RWPE2 (cell line): ENCODE measurements at places on chromosomes 6 and 20.

DNA sequence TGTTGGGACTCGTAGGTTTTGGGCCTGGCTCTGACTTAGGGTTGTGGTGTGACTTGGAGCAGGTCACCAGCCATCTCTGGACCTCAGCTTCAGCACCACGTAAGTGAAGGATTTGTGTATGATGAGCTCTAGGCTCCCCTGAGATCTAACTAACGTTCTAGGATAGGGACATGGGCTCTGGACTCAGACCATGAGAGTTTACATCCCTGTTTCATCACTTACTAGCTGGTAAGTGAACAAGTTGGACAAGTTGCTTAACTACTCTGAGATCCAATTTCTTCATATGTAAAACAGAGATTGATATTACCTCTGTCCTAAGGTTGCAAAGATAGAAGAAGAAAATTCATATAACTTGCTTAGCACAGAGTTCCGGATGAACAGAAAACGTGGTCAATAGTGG lies 20.3 kb upstream of the PNPLA1 start:
- no peak for DNase-seq
- peaks cover 14% of the 10 kb centered on the region for H3K4me1 ChIP-seq
- no peaks in the 10 kb centered on the region for H3K27me3 ChIP-seq
- no peak overlapping the region for H3K4me3 ChIP-seq
- H3K36me3 ChIP-seq, result no peaks in the 10 kb centered on the region

DNA sequence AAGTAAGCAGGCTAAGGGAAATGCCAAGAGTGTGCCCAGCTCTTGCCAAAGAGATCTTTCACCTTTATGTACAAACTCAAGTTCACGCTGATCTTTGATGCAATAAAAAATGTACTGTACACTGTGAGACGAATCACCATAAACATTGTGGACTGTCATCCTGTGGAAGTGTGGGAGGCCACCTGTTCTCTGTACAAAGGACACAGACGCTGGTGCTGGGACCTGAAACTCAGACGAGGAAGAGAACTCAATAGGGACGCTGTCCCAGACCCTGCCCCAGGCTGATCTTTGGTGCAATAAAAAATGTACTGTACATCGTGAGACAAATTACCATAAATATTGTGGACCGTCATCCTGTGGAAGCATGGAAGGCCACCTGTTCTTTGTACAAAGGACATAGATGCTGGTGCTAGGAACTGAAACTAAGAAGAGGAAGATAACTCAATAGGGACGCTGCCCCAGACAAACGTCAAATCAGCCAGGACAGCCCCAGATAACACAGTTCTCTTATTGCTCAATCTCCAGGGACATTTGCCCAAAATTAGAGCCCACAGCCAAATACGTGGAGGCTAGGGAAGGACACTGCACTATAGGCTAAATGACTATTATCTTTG lies 312.7 kb upstream of the SGK1 start:
- DNase-seq, result no peak
- H3K27me3 ChIP-seq, result no peaks in the 10 kb centered on the region
- H3K36me3 ChIP-seq, result no peaks in the 10 kb centered on the region
- peaks cover 7% of the 10 kb centered on the region for H3K4me1 ChIP-seq
- no peak overlapping the region for H3K27ac ChIP-seq

- H3K36me3 ChIP-seq, result no peaks in the 10 kb centered on the region
- peaks cover 16% of the 10 kb centered on the region for H3K4me1 ChIP-seq
- no peaks in the 10 kb centered on the region for H3K27me3 ChIP-seq
- no peak overlapping the region for H3K4me3 ChIP-seq
Observed at GRCh38 chr6:105986998-105987397, 99.1 kb upstream of the PRDM1 start.

- H3K27me3 ChIP-seq, result no peaks in the 10 kb centered on the region
- H3K4me1 ChIP-seq, result no peaks in the 10 kb centered on the region
- no peak overlapping the region for H3K4me3 ChIP-seq
- no peak for DNase-seq
- H3K36me3 ChIP-seq, result peaks cover 80% of the 10 kb centered on the region
- H3K27ac ChIP-seq, result no peak overlapping the region
Observed at GRCh38 chr20:35934050-35934449, 20.3 kb downstream of the SCAND1 start.

- no peak overlapping the region for H3K4me3 ChIP-seq
- DNase-seq, result no peak
- no peaks in the 10 kb centered on the region for H3K4me1 ChIP-seq
- no peaks in the 10 kb centered on the region for H3K36me3 ChIP-seq
- peaks cover 9% of the 10 kb centered on the region for H3K27me3 ChIP-seq
Observed at GRCh38 chr20:40749985-40750506, 61.0 kb upstream of the MAFB start.

DNA sequence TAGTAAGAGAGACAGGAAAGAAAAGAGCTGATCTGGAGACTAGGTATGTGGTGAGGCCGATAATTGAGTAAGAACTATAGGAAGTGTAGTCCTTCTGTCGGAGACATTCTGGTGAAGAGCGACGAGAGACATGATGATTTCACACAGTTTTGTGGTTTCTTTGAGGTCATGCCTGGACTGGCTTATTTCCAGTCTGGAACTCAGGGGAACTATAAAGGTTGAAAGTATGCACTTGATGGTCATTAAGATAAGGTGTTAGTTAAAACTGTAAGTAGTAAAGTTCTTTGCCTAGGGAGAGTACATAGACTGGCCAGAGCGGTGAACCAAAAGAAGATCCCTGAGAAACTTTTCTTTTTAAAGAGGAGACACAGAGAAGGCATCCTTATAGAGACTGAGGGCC lies 68.8 kb downstream of the RFX6 start:
- no peak for DNase-seq
- no peaks in the 10 kb centered on the region for H3K36me3 ChIP-seq
- H3K27ac ChIP-seq, result no peak overlapping the region
- no peaks in the 10 kb centered on the region for H3K4me1 ChIP-seq

DNA sequence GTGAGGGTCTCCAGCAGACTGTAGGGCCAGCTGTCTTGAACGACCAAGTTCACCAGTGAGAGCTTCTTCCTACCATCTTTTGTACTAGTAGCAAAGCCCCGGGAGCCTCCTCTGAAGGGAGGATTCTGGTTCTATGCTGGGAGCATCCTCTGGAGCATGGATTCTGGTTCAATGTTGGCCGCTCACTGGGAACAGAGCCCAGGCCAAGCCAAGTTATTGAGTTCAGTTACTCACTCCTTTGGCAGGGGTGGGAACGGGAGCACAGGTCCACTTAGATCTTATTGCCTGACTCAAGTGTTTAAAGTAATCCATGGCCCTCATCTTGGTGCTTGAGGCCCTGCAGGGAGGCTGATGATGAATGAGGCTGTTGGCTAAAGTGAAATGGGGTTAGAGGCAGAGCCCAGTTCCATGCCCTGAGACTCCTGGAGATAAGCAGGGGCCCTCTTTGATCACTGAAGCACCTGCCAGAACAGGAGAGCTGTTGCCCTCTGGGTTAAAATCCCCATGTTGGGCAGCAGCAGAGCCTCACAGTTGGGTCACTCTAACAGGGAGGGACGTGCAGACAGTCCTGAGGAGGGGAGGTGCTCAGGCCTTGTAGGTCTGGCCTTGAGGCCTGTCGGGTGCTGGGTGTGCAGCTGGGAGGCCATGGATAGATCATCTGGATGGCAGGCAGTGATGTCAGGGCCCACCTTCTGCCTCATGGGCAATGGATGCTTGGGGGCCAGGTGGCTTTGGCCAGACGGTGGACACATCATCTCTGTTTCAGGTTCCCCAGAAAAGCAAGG lies 98.3 kb upstream of the SYNDIG1 start:
- no peak overlapping the region for H3K4me3 ChIP-seq
- H3K27ac ChIP-seq, result no peak overlapping the region
- DNase-seq, result no peak
- no peaks in the 10 kb centered on the region for H3K27me3 ChIP-seq
- H3K36me3 ChIP-seq, result no peaks in the 10 kb centered on the region

DNA sequence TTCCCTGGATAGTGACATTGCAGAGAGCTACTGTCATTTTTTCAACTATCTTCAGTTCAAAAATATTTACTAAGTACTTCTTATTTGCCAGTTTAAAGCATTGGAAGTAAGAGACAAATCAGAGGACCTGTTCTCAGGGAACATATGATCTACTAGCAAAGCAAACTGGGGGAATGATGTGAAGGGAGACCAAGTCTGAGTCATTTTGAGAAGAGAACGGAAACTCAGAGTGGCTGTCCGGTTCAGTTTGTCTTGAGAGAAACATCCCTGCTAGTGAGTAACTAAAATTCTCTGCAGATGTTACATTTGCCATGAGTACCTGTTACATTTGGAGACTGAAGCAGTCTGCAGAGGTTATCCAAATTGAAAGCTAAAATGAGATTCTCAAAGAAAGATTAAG lies 118.3 kb downstream of the KCNQ5 start:
- no peaks in the 10 kb centered on the region for H3K27me3 ChIP-seq
- no peaks in the 10 kb centered on the region for H3K36me3 ChIP-seq
- no peaks in the 10 kb centered on the region for H3K4me1 ChIP-seq
- DNase-seq, result no peak
- H3K27ac ChIP-seq, result no peak overlapping the region

DNA sequence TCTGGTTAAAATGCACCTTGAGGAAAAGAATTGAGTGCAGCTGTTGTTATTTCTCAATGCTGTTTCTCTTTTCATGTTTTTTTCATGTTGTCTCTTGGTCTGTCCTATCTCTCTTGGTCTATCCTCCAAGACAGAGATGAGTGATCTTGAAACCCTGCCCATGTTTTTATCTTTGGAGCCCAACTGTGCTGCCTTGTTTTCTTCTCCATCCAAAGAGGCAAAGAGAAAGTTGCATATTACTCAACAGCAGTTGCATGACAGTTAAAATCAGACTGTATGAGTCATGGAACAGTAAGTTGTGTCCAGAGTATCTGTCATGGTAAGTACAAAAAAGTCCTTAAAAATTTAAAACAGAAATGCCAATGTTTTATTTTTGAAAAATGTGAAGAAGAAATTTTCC lies 26.2 kb downstream of the BCAS1 start:
- no peaks in the 10 kb centered on the region for H3K27me3 ChIP-seq
- H3K4me1 ChIP-seq, result peaks cover 3% of the 10 kb centered on the region
- H3K4me3 ChIP-seq, result no peak overlapping the region
- no peaks in the 10 kb centered on the region for H3K36me3 ChIP-seq

DNA sequence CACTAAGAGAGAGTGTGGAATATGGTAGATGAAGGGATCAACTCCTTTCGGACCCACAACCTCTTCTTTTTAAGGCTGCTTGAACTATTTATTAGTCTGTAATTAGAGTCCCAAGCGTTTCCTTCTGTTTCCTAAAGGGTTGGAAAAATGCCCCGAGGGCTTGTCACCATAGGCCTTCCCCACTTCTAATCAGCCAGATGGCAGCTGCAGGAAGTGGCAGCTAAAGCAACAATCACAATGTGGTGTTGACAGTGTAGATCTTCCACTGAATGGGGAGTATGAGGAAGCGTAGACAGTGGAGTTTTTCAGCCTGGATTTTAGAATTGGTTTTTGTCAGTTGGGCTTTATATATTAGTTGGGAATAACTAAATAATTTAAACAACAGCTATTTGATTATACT lies 40.6 kb downstream of the SLC35D3 start:
- H3K27ac ChIP-seq, result no peak overlapping the region
- H3K4me1 ChIP-seq, result no peaks in the 10 kb centered on the region
- H3K4me3 ChIP-seq, result no peak overlapping the region
- H3K27me3 ChIP-seq, result no peaks in the 10 kb centered on the region

GRCh38 chr6:90083891-90084290 lies 189.6 kb downstream of the GJA10 start:
- no peaks in the 10 kb centered on the region for H3K36me3 ChIP-seq
- no peak for DNase-seq
- no peaks in the 10 kb centered on the region for H3K27me3 ChIP-seq

DNA sequence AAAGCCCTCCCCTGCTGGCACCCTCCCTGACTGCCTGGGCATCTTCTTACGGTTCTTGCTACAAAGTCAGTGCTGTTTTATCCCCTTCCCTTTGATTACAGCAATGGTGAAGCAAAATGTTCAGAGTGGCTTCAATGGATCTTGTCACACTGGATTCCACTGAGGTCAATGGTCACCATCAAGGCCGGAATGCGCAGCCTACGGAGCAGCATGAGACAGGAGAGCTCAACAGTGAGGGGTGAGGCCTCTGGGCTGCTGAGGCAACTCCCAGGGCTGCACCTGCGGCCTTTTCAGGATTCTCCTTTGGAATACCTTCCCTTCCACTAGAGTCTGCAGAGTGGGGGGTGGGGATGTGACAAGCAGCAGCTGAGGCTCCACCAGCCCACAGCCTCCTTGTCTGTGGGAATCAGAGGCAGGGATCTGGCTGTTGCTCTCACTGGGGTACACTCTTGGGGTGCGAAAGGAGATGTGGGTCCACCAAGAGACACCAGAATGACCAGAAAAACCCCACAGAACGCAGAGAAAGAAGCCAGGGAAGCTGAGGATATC lies 40.4 kb upstream of the EMILIN3 start:
- no peak overlapping the region for H3K4me3 ChIP-seq
- H3K27ac ChIP-seq, result no peak overlapping the region
- H3K36me3 ChIP-seq, result peaks cover 57% of the 10 kb centered on the region
- DNase-seq, result no peak
- H3K4me1 ChIP-seq, result no peaks in the 10 kb centered on the region

GRCh38 chr6:119497988-119498727 lies 148.6 kb upstream of the MAN1A1 start:
- H3K27ac ChIP-seq, result no peak overlapping the region
- DNase-seq, result no peak

DNA sequence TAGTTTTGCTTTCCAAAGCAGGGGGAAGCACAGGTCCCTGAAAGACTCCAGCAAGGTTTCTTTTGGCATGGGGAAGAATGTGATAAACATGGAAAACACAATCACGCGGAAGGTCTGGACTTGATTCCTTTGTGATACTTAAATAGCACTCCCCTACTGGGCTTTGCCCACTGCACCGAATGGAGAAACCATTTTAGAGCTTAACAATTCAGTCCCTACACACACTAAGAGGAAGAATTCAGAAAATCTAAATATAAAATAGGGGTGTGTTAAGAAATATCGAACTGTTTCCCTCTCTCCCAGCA lies 71.4 kb upstream of the NHSL1 start:
- H3K36me3 ChIP-seq, result no peaks in the 10 kb centered on the region
- DNase-seq, result no peak
- no peak overlapping the region for H3K27ac ChIP-seq
- no peak overlapping the region for H3K4me3 ChIP-seq
- H3K4me1 ChIP-seq, result no peaks in the 10 kb centered on the region
